ENCODE measurements at places on chromosomes 7 and 10.

DNA sequence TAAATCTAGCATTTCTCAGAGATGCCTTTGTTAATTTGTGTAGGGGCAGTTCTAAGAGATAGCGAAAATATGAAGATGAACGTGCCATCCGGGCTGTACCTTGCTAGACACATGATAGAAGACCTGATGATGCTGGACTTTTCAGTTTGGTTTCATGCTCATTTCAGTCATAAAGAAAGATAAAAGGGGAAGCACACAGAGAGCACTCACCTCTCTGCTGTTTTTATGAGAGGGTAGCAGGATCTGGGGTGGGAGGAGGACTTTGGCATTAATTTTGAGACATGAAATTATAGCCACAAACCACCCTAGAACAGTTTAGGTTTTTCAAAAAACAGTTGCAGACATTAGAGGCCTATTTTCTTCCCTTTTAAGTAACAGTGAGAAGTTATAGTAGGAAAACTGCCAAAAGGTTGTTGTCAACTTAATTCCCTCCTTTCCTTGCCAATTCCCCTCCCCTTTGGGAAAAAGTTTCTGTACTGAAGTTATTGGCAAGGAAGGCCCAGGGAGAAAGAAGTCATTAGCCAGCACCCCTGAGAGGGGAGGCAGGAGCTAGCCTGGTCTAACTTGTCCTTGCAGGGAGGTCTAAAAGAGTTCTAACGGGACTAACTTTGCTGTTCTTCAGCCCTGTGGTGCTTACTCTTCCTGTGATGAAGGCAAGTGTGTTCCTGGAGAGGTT lies 2.6 kb downstream of the ST7 start:
- no peak for DNase-seq

DNA sequence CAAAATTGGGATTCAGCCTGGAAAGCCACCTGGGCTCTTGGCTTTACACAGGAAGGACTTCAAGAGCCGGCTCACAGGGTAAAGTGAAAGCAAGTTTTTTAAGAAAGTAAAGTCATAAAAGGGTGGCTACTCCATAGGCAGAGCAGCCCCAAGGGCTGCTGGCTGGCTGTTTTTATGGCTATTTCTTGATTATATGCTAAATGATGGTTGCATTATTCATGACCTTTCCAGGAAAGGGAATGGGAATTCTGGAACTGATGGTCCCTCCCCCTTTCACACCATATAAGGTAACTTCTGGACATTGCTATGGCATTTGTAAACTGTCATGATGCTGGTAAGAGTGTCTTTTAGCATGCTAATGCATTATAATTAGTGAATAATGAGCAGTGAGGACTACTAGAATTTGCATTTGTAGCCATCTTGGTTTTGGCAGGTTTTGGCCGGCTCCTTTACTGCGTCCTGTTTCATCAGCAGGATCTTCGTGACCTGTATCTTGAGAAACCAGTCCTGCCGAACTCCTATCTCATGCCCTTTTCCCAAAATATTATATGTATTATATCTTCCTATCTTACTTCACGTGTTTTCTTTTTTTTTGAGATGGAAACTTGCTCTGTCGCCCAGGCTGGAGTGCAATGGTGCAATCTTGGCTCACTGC lies 80.5 kb downstream of the HECW1 start:
- no peak for DNase-seq

DNA sequence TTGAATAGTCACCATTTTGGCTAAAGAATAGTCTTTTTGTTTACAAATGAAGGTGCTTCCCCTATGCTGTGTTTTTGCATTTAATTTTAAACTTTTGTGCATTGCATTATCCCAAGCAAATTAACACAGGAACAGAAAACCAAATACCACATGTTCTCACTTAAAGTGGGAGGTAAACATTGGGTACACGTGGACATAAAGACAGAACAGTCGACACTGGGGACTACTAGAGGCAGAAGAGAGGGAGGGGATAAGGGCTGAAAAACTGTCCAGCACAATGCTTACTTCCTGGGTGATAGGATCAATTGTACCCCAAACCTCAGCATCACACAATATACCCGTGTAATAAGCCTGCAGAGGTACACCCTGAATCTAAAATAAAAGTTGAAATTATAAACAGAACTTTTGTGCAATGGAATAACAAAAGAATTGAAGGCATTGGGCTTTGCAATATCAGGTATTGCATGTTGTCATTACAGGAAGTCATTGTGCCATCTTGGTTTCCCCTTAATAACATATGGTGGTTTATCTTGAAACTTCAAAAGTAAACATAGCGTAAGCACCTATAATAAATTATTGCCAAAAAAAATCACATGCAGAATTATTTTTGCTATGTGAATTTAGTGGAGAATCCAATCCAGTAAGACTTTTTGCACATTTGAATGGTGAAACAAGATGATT lies 16.1 kb downstream of the ADD3 start:
- DNase-seq, result no peak

DNA sequence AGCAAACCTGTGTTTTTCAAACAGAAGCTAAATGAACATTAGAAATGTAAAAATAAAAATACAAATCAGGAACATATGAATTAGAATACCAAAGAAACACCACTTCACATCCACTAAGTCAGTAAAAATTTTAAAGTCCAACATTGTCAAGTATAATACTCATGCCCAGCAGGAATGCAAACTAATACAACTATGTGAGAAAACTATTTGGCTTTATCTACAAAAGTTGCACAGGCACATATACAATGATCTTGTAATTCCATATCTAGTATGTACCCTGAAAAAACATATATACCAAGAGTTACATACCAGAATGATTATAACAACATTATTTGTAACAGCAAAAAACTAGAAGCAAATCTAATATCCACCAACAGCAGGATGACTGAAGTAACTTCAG lies 91.1 kb downstream of the RNF32 start:
- DNase-seq, result no peak

DNA sequence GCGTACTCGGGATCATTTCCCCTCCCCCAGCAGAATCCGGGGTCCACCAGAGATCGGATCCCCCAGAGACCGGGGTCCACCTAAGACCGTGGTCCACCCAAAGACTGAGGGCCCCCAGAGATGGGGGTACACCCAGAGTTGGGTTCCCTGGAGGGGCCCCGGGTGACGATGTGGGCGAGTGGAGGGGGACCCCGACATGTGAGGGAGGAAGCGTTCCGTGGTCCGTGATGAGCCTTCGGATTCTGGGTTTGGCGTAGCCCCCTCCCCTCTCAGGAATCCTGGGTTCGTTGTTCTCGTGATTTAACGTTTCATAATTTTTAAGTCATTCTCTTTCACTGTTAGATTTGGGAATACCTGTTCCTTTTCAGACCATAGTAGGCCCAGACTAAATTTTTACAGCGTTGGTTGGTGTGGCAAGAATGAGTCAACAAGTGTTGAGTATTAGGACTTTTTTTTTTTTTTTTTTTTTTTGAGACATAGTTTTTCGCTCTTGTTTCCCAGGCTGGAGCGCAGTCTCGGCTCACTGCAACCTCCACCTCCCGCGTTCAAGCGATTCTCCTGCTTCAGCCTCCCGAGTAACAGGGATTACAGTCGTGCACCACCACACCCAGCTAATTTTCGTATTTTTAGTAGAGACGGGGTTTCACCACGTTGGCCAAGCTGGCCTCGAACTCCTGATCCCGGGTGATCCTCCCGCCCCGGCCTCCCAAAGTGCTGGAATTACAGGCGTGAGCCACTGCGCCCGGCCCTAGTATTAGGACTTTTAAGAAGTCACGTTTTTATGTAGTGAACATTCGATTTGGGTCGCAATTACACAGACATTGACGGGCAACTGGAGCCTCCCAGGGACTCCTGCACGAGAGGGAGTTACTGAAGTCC lies 672 bp downstream of the GTPBP4 start:
- no peak for DNase-seq

- no peak for DNase-seq
Measured at GRCh38 chr10:35150308-35150707, 23.7 kb downstream of the CREM start.
